ENCODE measurements at places on chromosomes 2 and 18. TPM values are rescaled to one million over a fixed set of nuclear protein-coding genes. Genes with fewer than 3 reads are reported as not detected.

C2orf66 gene
- not detected for total RNA-seq

DSG4 gene
- 0.07 TPM for total RNA-seq

ACP1 gene
- 113 TPM for total RNA-seq

BCL11A gene
- 0.71 TPM for total RNA-seq

CASP10 gene
- 2.6 TPM for total RNA-seq

DPP4 gene
- total RNA-seq: 3.6 TPM

CYP26B1 gene
- total RNA-seq: 21.1 TPM

IL1R1 gene
- 5.3 TPM for total RNA-seq

GNAL gene
- total RNA-seq: 4.6 TPM

All from HCT116 (cell line).